NCI-H2029 treated with DMSO at 0.1 percent for 48 hours (cell line): ENCODE measurements at places on chromosomes 1 and 21.

DNA sequence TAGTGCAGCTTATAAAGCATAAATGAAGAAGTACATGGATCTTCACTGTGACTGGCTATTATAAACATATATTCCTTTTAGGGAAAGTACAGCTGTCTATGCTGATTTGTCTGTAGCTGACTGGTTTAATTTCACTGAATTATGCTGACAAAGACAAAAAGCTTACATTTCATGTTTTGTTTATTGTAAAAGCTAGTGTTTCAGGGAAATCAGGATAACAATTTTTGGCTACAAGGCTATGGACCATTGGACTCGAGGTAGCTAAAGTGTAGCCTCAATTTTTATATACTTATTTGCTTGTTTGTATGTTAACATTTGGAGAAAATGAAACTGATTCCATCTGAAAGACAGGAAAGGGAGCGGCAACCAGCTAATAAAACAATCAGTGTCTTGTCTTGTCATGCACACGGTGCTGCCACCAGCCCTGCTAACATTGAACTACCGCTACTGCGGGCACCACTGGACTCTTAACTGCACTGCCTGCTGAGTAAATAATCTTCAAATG is 480.2 kb downstream of the COL11A1 start:
- no peak for DNase-seq

GRCh38 chr1:34870395-34870794 is 10.8 kb upstream of the SMIM12 start:
- no peak for DNase-seq

GRCh38 chr1:26121854-26122773 is 10.5 kb downstream of the PDIK1L start:
- DNase-seq: no peak

GRCh38 chr1:79781261-79781660 is 774.7 kb upstream of the ADGRL4 start:
- no peak for DNase-seq

DNA sequence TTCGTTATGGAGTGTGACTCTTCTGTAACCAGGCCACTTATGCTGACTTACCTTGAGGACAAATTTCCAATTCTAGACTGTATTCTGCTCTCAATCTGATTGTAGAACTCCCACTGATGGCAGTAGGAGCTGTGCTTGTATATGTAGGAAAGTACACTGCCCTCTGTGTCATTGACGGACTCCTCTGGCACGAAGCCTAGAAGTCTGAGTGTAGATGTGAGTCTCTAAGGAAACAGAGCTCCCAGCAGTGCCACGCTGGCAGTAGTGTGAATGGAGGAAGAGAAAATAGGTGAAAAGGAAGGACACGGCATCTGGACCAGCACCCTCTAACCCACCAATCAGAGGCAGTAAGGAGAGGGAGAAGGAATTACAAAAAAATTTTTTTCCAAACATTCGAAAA is 130.4 kb upstream of the ADGRL2 start:
- DNase-seq: no peak

DNA sequence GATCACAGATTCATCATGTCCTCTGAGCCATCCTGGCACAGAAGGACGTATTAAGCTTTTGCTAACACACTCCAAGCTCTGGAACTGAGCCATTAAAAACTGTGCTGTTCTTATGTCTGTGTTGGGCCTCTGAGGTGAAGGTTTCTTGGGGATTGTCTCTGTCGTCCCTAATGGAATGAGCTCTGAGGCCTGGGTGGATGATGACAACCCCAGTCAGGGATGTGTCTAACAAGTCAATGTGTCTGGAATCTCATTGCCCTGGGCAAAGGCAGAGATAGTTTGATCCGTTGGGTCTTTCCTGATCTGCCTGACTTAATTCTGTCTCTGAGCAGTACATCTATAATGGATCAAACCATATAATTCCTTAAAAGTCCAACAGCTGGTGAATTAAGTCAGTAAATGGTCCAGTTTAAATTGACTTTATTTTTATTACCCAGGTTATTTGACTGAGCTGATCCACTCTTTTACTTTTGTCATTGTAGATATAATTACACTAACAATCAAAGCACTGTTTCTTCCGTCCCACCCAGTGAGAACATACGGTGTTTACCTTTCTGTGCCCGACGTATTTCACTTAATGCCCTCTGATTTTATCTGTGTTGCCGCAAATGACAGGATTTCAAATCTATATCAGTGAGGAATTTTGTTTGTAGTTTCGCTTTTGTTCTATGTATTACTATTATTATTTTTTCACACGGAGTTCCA is 38.8 kb upstream of the OR2B11 start:
- no peak for DNase-seq
